GM19239 (cell line): ENCODE measurements at places on chromosomes 16 and 17.

GRCh38 chr17:10613775-10614513 is 43.2 kb downstream of the MYH3 start:
- no peak for DNase-seq

DNA sequence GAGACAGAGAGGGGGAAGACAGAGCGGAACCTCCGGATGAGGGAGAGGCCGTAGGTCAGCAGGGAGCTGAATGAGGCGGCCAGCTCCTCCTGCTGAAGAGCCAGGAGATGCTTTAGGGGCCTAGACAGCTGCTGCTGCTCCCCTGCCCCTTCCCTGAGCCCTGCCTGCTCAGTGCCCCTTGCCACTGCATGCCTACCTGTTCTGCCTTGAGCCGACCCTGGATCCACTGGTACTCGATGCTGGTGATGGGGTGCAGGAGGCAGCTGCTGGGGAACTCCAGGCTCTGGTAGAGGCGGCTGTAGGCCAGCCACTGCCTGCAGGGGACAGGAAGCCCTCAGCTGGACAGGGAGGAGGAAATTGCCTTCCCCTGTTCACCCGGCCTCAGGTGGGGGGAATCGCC is 7.6 kb downstream of the UNC13D start:
- no peak for DNase-seq

- DNase-seq: peak; percentile 56
Measured at GRCh38 chr16:17921357-17921978, 415.1 kb downstream of the NPIPA8 start.

DNA sequence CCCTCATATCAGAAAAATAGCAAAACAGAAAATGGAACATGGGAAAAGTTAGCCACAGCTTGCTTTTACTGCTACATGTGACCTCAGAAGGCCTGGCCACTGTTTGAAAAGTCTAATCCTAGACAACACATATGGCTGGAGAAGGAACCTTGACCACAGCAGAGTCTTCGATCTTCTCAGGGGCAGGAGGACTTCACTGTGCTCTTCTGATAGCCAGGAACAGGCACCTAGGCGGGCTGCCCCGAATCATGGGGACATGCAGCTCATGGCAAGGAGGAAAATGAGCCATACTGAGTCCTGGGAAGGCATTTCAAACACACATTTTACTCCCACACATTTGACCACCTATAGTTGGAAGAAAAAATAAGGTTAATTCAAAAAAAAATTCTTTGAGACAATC is 31.1 kb upstream of the ADORA2B start:
- DNase-seq: no peak

GRCh38 chr17:20273741-20274500 is 193.4 kb downstream of the LGALS9B start:
- DNase-seq: no peak

- no peak for DNase-seq
Measured at GRCh38 chr16:23673971-23674614, 4.6 kb upstream of the PLK1 start.

DNA sequence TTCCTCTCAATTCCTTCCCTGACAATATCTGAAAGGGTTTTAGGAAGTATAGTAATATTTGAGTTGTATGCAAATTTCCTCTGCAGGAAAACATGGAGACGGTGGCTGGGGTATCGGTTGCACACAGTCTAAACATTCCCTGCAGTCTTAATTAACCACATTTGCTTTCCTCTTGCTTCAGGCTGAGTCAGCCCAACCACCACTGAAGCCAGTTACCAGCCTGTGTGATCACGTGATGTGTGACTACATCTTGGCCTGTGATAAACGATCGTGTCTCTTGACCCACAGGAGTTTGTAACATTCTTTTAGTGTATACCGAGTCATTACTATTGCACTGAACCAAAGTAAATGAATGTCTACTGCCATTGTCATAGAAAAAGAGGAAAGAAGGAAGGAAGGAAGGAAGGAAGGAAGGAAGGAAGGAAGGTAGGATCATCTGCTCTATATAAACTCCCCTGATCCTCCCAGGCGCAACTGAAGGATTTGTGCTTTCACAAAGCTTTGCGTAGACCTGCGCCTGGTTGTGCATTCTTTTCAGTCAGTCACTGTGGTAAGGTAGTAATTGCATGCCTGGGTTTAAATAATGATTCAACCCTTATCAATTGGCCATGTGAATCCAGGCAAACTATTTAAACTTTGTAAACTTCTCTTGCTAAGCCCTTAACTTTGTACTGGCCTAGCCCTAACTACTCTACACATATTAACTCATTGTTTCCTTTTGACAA is 280.6 kb upstream of the SALL1 start:
- no peak for DNase-seq

GRCh38 chr17:38434178-38434665 is 6.0 kb downstream of the ARHGAP23 start:
- DNase-seq: no peak

DNA sequence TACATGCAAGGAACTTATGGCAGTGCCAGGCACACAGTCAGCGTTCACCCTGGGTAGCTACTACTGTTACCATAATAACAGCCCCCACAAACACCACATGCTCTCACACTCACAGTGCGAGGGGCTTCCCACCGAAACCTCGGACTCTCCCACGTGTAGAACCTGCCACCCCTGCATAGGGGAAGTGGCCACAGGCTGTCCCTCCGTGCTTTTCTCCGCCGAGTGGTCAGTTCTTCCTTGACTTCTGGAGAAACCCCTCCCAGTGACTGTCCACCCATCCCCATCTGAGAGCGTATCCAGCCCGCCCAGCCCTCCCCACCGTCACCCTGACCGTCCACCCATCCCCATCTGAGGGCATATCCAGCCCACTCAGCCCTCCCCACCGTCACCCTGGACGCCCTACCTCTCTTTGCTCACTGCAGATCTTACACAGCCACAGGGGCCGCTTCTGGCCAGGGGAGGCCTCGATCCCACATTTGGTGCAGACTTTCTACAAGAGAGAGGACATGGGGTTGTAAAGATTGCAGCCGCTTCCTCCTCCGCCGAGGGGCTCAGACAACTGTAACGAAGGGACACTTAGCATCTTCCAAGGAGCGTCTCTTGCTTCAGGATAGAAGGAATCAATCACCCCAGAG is 71.1 kb downstream of the RPH3AL start:
- DNase-seq: no peak

GRCh38 chr17:81902023-81902652 is at the start of gene NPB:
TSS of gene NPB (plus strand) at chr17:81902238. CDS start at chr17:81902278, 40 bp downstream.
- DNase-seq: no peak

- DNase-seq: no peak
Measured at GRCh38 chr17:1107777-1108477, 71.9 kb downstream of the ABR start.

DNA sequence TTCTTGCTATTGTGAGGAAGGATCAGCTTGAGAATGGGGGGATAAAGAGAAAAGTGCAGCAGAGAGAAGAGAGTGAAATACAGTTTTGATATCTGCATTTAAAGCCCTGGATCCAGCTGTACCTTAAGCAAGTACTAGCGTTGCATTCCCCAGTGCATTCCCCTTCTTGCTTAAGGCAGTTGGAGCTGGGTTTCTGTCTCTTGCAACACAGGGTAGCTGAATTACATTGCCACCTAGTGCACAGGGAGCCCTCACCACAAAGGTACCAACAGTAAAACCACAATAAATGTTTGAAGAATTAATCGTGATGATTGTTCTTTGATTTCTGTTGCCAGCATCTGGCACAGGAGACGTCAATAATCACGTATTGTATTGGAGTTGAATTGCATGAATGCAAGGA is 588.7 kb downstream of the RBFOX1 start:
- no peak for DNase-seq

DNA sequence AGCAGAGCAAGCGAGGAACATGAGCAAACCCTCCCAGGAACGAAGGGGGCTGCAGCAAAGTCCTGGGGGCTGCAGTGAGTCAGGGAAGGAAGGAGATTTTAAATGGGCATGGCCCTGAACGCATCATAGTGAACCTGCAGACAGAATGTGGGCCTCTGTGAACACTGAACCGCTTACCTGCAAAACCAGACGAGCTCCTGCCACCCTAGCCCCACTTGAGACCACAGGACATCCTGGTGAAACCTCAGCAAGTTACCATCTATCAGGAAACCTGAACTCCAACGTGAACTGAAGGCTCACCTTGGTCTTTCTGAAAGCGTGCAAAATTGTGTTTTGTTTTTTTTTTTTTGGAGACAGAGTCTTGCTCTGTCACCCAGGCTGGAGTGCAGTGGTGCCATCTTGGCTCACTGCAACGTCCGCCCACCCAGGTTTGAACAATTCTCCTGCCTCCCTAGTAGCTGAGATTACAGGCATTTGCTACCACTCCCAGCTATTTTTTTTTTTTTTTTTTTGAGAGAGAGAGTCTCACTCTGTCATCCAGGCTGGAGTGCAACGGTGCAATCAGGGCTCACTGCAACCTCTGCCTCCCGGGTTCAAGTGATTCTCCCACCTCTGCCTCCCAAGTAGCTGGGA is 30.8 kb downstream of the FANCA start:
- no peak for DNase-seq

DNA sequence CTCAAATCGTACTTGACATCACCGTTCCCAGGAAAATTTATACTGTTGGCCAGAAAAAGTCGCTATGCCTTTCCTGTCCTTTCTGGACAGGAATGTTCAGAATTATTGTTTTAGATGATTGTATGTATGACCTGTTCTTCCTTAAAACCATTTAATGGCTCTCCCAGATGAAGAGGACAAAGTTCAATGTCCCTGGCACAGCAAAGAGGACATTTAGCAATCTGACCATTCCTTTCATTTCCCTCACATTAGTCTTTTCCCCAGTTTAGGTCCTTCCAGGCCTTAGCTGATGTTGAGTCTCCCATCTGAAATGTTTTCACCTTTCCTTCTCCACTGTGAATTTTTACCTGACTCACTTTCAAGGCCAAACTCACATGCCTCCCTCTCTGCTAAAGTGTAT is 938.9 kb downstream of the CDH11 start:
- no peak for DNase-seq

DNA sequence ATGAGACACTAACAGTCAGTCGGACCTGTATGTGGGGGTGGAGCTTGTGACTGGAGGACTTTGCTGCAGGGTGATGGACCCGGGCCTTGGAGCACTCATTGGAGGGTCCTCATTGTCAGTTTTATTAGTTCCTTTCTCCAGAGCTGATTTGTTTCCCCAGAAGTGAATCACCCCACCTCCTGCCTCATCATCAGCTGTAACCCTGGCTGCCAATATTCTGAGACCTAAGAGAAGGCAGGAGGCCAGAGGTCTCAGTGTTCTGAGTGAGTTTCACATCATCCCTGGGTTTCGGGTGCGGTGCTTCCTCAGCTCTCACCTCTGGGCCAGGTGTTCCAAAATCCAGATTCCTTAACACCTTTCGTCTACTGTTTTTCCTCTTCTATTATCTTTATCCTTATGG is 49.9 kb upstream of the KIFC3 start:
- no peak for DNase-seq

- DNase-seq: no peak
Measured at GRCh38 chr16:82002831-82003230, 8.4 kb downstream of the SDR42E1 start.

DNA sequence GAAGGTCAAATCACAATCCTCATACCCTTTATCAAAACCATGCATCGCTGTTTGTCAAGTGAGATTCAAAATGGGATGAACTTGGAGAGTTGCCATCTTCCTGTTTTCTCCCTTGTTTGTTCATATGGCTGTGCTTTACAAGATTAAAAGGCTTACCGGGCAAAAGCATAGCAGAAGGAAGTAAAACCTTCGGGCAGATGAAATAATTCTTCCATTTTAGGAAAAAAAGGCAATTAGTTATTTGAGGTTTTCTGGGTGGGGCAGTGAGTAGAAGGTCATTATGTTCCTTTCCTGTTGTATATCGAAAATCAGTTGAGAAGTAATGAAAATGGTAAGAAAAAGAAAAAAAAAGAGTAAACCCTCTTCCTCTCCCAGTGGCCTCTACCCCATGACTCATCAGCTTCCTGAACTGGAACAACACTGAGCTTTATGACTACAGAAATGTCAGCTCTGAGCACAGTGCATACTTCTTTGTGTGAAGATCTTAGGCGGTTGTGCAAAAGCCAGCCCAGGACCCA is 369.2 kb downstream of the CDH13 start:
- DNase-seq: no peak

DNA sequence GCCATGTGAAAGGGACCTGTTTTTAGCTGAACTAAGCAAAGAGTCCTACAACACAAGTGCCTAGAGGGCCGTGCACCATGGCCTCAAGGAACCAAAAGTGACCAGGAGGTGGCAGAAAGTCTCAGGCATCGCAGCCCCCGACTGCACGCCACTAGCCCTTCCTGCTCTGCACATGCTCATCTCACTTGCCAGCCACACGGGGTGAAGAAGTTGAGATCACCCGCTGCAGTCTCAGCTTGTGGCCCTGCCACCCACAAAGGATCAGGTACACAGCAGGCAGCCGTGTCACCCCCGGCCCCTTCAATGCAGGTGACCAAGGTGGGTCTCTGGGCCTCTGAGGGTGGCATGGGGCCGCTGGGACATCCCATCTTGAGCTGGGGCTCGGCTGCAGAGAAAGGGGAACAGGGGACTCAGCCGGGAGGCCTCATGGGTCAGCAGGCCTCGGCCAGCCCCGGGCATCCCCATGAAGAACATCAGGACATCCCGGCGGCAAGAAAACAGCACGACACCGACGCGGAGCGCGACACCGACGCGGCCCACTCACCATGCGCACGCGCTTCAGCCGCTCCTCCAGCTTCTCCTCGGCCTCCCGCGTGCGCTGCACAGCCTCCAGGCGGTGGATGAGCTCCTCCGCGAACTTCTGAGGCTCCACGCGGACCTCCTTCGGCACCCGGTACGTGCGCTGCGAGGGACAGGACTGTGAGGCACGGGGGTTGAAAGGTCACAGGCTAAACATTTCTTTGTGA is 21.0 kb downstream of the PDIA2 start:
- no peak for DNase-seq

DNA sequence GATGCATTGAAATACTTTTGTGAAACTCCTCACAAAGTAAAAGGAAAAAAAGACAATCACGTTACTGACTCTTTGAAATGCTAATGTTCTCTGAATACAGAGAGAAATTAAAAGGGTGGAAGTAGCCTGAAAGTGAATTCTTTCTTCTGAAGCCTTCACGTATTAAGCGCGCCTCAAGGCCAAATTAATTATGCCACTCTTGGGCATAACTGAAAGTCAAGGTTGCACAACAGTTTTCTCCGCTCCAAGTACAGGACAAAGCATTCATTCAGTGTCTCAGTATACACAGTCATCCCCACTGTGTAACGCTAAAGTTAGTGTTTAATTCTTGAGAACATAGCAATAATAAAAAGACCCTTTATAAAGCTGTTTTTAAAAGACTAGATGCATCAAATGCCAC is 21.5 kb downstream of the PARN start:
- no peak for DNase-seq

GRCh38 chr17:13962716-13963240 is 106.5 kb upstream of the COX10 start:
- no peak for DNase-seq

GRCh38 chr17:59466946-59467801 is 98.2 kb upstream of the DHX40 start:
- no peak for DNase-seq

GRCh38 chr17:33803199-33803685 is 451.8 kb upstream of the CCL2 start:
- DNase-seq: no peak

GRCh38 chr17:17935321-17936271 is 36.6 kb downstream of the TOM1L2 start:
- no peak for DNase-seq
